ENCODE measurements at places on chromosomes 2 and 18. TPM values are rescaled to one million over a fixed set of nuclear protein-coding genes. Genes with fewer than 3 reads are reported as not detected.

Gene GALM
- 15.0 TPM for polyA plus RNA-seq

- DNase-seq, result peak; percentile 18
Measured at GRCh38 chr2:170324640-170325046, 146.7 kb downstream of the MYO3B start.

Gene SIX2
- polyA plus RNA-seq, result 7.2 TPM

DNA sequence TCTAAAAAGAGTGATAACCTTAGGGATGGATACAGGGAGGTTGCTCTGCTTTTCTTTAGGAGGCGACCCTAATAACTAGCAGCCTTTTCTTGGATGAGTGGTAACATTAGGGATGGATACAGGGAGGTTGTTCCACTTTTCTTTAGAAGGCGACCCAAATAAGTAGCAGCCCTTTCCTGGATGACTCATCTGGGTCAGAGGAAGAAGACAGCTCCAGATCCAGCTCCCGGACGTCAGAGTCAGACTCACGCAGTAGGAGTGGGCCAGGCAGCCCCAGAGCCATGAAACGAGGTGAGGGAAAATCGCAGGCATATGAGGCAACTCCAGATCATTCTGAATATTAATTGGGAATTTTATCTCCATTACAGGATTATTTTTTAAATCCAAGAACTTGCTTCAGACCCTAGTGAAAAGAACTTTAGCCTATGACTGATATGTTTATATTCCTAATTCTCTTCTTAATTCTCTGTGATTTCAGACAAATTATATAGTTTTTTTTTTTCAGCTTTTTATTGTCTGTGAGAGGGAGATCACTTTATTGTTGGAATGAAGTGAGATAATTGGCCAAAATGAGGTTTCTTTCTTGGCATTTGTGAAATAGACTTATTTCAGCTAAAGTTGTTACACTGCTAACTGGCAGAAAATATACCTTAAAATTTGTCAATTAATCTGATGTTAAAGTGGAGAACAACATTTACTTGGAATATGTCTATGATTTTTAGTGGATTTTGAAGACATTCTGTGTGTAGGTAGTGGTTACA is 31.2 kb upstream of the C1GALT1C1L start:
- DNase-seq, result peak; percentile 49

- no peak for DNase-seq
Measured at GRCh38 chr2:164474873-164475272, 146.4 kb downstream of the GRB14 start.

- DNase-seq, result no peak
Measured at GRCh38 chr2:187709065-187709464, 154.8 kb upstream of the TFPI start.

- no peak for DNase-seq
Measured at GRCh38 chr2:198961547-198961946, 496.2 kb downstream of the SATB2 start.

- no peak for DNase-seq
Measured at GRCh38 chr2:188277786-188278185, 13.9 kb upstream of the GULP1 start.

GRCh38 chr2:108548208-108549003 is 14.1 kb downstream of the LIMS1 start:
- DNase-seq, result no peak

GRCh38 chr2:61984682-61985081 is 79.2 kb downstream of the COMMD1 start:
- no peak for DNase-seq

- no peak for DNase-seq
Measured at GRCh38 chr18:75129717-75130477, 79.0 kb downstream of the PTGR3 start.

Gene PRKCE
- polyA plus RNA-seq, result 4.6 TPM

Measured in hindlimb muscle (tissue), 1 donor.